Stimulated activated CD8-positive, alpha-beta memory T cell treated with anti-CD3 and anti-CD28 coated beads, Interleukin-7, amount 100 ng/mL, for 24 hours (primary cell): ENCODE measurements at places on chromosomes 3 and 15.

- no peak for DNase-seq
Measured at GRCh38 chr15:101269479-101270223, 7.6 kb downstream of the SELENOS start.

GRCh38 chr15:101329867-101330380 is 34.9 kb upstream of the SNRPA1 start:
- DNase-seq = no peak

DNA sequence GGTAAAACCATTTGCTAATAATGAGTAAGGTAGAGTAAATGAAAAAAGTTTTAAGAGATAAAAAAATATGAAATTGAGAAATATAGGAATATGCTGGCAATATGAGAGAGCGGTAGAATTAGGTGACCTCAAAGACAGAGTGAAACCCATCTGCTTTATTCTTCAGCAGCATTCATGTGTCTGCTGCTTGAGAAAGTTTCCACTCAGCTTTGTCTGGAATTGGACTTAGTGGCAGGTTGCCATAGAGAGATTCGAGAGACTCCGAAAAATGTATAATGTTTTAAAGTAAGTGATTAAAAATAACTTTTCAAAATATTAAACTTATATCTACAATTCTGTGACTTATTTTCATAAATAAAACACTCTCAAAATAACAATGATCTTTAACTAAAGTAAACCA is 5.0 kb downstream of the SUCNR1 start:
- no peak for DNase-seq

DNA sequence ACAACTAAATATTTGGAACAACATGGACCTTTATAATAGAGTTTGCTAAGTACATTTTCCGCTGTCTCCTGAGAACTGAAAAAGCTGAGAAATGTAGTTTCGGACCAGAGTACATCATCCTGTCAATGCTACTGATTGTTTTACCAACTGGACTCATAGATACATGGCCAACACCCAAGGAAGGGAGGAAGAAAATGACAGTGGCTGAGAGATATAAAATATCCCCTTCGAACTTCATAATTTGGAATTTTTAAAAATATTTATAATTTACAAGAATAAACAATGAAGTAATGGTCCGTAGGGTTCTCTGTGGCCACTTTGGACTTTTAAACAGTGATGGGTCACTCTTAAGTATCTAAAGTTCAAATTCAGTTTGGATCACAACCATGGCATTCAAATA is 1042.7 kb downstream of the MCTP2 start:
- DNase-seq = no peak

- DNase-seq = no peak
Measured at GRCh38 chr15:91516866-91517265, 336.6 kb upstream of the SLCO3A1 start.

DNA sequence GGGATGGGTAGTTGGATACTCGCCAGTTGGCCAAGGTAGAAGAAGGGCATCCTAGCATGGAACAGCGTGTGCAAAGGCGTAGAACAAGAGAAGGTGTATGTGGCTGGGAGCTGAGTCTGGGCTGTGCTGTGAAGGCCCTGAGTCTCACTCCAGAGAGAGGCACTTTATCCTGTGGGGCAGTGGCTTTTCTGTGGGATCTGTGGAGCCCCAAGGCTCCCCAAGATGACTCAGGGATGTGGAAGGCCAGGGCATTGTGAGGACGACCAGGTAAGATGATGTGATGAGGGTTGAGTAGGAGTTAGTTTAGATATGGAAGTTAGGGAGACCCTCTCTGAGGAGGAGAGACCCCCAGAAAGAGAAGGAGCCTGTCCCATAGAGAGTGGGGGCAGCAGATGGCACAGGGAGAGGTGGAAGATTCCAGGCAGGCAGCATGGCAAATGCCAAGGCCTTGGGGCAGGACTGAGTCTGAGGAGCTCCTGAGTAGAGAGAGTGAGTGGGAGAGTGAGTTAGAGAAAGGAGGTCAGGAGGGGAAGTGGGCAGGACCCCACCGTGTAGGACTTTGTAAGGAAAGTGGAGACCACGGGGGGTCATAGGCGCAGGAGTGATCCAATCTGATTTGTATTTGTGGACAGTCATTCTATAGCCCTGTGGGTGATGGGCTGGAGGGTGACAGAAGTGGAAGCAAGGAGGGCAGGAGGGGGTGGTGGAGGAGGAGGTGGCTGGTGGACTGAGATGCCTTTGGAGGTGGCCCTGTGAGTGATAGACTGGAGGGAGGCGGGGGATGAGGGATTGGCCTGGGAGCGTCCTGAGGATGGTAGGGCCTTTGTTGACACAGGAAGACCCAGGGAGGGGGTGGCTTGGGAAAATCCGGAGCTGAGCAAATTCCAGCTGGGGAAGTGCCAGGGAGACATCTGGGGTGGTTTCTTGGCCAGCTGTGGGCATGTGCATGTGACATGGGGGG is 50.3 kb downstream of the FBLN2 start:
- DNase-seq = no peak

- DNase-seq = no peak
Measured at GRCh38 chr3:151837057-151837456, 23.1 kb downstream of the AADAC start.

- no peak for DNase-seq
Measured at GRCh38 chr15:46703020-46703861, 1014.1 kb upstream of the SEMA6D start.

DNA sequence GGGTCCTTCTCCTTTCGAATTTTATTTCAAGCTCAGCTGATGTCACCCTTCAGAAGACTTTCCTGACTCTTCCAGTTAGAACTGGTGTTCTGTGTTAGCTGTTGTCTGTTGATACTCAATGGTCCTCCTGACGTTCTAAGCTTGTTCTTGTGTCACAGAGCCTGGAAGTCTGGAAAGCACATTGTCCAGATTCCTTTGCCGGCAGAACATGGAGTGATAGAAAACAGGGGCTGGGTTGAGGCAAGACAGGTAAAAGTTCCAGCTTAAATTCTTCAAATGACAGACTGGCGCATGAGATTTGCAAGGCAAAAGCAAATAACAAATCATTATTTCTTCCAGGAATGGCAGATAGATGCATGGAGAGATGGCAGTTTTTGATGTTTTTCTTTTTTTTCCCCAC is 102.0 kb upstream of the CLSTN2 start:
- no peak for DNase-seq

DNA sequence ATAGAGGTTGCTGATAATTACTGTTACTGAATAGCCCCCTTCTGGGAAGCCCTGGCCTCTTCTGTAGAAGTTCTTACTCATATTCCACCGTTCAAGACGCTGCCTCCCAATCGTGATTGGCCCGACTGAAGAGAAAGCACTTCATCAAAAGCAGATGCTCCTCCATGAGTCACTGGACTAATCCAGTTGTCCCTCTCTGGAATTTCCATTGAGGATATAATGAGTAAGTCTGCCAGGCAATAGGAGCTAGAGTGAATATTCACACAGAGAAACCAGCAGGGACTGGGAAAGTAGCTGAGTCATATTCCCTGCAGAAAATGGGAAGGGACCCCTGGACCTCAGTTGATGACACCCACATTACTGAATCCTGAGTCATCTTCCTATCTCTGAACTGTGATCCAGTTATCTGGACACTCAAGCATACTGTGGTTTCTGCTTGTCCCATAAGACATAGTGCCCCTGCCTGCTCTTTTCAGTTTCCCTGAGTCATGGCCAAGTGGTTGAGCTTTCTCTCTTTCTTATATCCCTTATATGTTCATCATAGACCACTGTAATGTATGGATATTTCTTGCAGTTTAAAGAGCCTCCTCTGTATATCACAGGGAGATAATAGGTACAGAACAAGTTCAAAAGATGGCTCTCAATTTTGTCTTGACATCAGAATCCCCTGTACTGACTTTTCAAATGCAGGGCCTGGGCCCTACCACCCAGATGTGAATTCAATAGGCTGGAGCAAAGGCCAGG is 151.2 kb upstream of the CDIN1 start:
- no peak for DNase-seq

- DNase-seq = no peak
Measured at GRCh38 chr3:24386458-24386857, 108.2 kb downstream of the THRB start.

GRCh38 chr3:157532529-157533297 is 29.5 kb upstream of the VEPH1 start:
- no peak for DNase-seq

GRCh38 chr3:100710261-100710968 is 1.1 kb downstream of the TFG start:
- peak; percentile 48 for DNase-seq

DNA sequence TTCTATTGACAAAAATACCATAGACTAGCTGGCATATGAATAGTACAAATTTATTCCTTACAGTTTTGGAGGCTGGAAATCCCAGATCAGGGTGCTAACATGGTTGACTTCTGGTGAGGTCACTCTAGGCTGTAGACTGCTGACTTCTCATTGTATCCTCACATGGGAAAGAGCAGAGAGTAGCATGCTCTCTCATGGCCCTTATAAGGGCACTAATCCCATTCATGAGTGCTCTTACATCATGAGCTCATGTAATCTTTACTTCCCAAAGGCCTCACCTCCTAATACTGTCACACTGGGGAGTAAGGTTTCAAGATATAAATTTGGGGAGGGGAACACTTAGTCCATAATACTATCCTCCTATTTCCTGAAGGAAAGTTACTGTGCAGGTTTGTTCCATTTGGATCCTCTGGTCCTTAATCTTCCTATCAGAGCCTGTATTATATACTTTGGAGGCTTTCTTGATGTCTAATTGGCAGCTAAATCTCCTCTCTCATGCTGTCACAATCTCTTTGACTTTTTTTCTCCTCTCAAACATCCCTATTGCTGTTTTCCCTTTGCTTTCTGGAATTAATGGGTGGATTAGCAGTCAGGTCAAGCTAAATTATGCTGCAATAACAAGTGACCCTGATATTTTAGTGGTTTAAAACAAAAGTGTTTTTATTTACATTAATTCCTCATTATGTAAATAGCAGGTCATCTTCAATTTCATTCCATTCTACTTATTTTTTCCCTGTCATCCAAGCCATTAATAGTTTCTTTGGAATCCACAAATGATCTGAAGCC is 23.1 kb upstream of the LEKR1 start:
- DNase-seq = no peak

- DNase-seq = no peak
Measured at GRCh38 chr3:119639494-119640350, 20.7 kb downstream of the POPDC2 start.

DNA sequence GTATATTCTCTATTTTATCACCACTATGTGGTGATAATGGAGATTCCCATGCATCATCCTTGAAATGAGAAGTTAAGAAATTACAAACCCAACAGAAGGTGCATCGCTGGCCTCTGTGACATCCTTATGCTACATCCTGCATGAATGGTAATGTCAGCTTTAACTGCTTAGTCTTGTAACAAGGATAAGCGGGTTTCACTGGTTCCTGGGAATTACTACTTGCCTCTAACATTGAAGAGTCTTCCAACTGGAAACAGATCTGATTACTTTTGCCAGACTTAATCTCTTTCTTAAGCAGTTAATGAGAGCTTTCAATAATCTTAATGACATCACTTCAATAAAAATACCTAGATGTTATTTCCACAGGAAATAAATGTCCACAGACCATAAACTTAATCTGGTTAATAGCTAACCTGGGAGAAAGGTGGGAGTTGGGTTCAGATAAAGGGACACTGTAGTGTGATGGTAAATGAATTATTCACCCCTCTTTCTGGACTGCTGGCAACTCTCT is 44.0 kb downstream of the FMN1 start:
- DNase-seq = no peak

DNA sequence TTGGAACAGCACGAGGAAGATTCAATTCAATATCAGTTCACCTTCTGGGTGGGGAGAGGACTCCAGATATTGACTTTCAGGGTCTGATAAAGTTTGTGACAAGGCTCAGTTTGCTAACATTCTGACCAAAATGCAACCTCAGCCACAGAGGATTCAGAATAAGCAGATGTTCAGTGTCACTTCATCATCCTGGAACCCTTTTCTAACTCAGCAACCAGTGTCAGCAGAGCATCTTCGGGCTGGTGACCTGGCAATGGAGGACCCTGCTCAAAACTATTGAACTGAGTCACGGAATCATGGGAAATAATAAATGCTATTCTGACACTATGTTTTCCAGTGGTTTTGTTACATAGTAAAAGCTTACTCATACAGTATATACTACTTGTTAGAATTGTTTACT is 433.4 kb upstream of the CFAP20DC start:
- DNase-seq = no peak

- no peak for DNase-seq
Measured at GRCh38 chr3:51999846-52000245, 4.2 kb upstream of the RPL29 start.

DNA sequence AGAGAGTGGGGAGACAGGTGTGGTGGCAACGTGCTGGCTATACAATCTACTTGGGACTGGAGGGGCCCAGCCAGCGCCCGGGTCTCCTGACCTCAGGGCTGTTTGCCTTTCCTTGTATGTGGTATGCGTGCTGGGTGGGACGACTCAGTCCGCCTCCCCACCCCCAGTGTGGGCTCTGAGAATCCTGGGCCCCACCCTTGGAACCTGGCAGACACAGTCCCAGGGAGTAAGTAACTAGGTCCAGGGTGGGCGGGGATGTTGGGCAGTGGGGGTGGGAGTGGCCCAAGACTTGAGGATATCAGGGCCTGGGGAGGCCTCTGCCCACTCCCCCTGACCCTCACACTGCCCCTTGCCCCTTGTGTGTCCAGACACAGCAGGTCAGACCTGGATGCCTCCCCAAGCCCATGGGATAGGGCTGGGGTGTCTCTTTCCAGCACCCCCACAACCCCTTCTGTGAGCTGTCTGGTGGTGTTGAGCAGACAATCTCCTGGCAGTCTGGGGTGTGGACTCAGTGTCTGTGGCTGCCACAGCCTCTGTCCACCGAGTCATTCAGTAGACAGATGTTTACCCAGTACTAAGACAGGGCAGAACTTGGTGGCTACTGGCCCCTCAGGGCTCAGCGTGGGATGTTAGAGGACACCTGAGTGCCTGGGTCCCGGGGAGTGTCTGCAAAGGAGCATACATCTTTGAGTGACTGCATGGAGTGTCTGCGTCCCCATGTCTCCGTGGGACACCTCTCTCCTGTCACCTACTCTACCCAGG is 1.3 kb downstream of the CHST13 start:
- DNase-seq = no peak

GRCh38 chr15:64836023-64836536 is 5.6 kb upstream of the PLEKHO2 start:
- no peak for DNase-seq

DNA sequence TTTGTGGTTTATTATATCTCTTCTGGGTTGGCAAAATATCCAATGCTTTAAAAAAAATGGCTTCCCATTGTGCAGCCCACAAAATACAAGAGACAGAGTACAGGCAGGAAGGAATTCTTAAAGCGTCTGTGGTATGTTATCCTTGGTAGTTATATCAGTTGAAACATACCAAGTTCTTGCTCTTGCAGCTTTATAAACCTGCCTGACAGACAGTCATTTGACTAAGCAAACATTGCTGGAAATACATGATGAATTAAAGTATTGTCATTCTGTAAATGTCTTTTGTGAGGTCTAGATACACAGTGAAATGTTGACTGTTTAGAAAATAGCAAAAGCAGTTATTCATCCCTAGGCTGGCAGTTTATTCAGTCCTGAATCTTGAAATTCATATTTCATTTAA is 44.8 kb upstream of the MAP3K13 start:
- no peak for DNase-seq

- no peak for DNase-seq
Measured at GRCh38 chr3:57019057-57019456, 41.4 kb upstream of the SPATA12 start.

- DNase-seq = no peak
Measured at GRCh38 chr15:85771781-85772445, 22.8 kb downstream of the KLHL25 start.

GRCh38 chr3:12755754-12756153 is 3.3 kb downstream of the TMEM40 start:
- no peak for DNase-seq

GRCh38 chr3:61181874-61182273 is 69.4 kb downstream of the FHIT start:
- DNase-seq = no peak

GRCh38 chr3:119015942-119016341 is 18.7 kb downstream of the IGSF11 start:
- DNase-seq = no peak
